Renal cortex interstitium (tissue), 15 donors: ENCODE measurements at places on chromosomes 1 and 21. TPM values are rescaled to one million over a fixed set of nuclear protein-coding genes. Genes with fewer than 3 reads are reported as not detected.

GRCh38 chr1:108610073-108610472 lies 50.2 kb downstream of the EEIG2 start:
- DNase-seq, result no peak

DNA sequence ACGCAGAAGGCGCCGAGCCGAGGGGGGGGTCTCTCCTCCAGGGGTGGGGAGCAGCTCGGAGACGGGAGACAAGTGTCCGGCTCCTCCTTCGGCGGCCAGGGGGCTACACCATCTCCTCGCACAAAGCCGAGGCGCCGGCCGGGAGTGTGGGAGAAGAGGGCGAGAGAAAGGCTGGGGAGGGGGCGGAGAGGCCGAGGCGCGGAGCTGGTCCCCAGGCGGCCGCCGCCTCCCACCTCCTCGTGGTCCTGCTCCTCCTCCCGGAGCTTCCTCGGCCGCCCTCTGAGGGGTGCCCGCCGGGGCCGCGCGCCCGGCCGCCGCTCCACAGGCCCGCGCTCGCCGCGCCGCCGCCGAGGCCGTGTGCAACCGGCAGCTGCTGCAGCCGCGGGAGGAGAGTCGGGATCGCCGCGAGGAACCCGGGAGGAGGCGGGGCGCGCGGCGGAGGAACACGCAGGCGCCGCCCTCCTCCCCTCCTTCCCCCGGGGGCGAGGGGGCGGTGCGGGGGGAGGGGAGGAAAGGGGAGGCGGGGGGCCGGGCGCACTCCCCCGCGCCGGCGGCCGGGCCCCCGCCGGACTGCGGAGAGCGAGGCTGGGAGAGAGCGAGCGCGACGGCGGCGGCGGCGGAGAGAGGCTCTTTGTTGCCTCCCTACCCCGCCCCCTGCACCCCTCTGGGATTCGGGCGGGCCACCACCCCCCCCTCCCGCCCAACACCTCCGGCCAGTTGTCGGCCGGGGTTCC lies at the start of gene ENAH:
Gene ENAH (minus strand): TSS at position 395 of the 734 bp plus-strand sequence. CDS start 433 bp downstream, outside the sequence.
- no peak for DNase-seq

- no peak for DNase-seq
These were observed 58.2 kb upstream of the GADD45A start for GRCh38 chr1:67626861-67627235.

DNA sequence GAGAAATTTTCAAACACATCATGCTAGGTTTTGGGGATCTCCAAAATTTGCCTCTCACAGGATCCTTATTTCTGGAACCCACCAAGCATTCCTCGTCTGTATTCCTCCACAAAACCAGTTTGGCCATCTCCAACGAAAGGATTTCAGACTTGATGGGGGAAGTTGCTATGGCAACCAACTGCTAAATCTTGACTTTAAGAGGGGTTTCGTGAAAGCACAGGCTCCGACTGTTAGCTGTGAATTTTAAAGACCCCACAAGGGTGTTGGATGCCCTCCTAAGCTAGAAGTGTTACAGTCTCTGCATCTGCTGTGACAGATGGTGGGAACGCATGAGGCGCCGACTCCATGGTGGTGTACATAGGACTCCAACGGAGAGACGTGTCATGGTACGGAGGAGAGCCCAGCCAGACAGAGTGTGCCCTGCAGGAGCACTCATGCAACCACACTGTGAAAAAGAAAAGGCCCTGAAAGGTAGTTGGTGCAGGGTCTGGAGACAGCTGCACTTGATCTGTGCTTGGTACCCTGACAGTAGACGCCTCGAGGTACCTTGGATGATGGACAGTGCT lies 147.1 kb downstream of the ASTN1 start:
- DNase-seq, result no peak

- DNase-seq, result no peak
These were observed 39.0 kb upstream of the TADA1 start for GRCh38 chr1:166915042-166915441.

- no peak for DNase-seq
These were observed 61.2 kb downstream of the TOR1AIP2 start for GRCh38 chr1:179816196-179816960.

- no peak for DNase-seq
These were observed 149.7 kb downstream of the GREM2 start for GRCh38 chr1:240462277-240462676.

- DNase-seq, result no peak
These were observed 261.2 kb downstream of the S1PR1 start for GRCh38 chr1:101497881-101498559.

DNA sequence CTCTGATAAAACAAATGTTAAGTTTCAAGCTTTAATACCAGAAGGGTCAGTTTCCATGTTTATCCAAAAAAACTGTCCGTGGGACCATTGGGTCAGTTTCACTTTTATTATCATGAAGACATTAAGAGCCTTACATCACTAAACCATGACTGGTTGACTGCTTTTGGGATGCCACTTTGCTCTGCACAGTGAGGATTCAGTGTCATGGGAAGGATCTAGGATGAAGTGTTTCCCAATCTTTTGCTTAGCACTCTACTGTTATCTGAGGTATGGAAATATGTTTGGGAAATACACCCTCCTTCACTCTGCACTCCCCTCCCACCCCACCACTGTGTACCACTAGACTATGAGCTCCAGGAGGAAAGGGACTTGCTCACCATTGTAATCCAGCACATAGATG lies 16.3 kb downstream of the RPS6KC1 start:
- DNase-seq, result no peak

GRCh38 chr1:163561580-163562295 lies 240.0 kb downstream of the NUF2 start:
- DNase-seq, result no peak

DNA sequence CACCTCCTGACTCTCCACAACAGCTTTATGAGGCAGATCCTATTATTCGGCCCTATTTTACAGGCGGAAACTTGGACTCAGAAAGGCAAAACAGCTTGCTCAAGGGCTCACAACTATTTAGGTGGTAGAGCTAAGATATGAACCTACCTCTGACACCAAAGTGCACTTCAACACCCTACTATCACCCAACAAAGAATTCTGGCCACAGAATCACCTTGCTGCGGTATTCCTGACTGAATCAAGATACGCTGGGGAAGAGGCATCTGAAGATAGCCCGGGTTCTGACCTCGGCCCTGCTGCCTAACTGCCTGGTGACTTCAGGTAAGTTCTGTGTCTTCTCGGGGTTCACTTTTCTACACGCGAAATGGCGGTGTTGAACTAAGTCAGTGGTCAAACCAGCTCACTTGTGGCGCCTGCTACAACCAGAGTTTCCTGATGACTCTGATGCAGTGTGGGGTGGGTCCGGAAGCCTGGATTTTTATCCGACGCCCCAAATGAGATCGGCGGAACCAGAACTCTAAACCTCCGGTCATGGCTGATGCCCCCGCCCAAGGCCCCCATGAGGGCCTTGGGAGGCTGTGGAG lies 608 bp downstream of the PEF1 start:
- DNase-seq, result no peak

DNA sequence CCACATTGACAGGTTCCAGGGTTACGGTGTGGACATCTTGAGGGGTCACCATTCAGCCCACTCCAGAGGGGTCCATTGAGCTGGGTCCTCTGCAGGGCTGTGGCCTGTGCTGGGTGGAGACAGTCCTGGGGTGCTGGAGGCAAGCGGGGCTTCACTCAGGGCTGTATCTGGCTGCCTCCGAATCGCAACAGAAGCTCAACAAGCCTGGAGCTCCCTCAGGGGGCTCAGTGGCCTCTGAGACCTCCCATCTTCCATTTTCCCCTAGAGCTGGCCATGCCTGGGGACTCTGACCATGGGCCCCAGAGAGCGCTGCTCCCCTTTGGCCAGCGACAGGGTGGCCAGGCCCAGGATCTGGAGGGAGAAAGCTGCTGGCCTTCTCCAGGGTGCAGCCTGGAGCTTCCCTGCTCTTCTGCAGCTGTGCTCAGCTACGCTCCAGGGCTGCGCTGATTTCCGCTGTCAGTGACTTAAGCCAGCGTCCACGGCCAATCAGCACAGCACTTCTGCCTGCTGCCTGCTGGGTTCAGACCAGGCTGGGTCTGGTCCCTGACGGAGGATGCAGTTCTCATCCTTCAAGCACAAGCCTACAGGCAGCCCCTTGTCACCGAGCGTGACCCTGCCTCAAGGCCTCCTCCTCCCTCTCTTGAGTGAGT lies 45.0 kb upstream of the ADARB1 start:
- no peak for DNase-seq

- DNase-seq, result no peak
These were observed 225.1 kb downstream of the PLA2G4A start for GRCh38 chr1:187053876-187054275.

- no peak for DNase-seq
These were observed 23.7 kb downstream of the ERRFI1 start for GRCh38 chr1:8002329-8002910.

GRCh38 chr1:113534130-113534817 lies 144.0 kb downstream of the MAGI3 start:
- no peak for DNase-seq

DNA sequence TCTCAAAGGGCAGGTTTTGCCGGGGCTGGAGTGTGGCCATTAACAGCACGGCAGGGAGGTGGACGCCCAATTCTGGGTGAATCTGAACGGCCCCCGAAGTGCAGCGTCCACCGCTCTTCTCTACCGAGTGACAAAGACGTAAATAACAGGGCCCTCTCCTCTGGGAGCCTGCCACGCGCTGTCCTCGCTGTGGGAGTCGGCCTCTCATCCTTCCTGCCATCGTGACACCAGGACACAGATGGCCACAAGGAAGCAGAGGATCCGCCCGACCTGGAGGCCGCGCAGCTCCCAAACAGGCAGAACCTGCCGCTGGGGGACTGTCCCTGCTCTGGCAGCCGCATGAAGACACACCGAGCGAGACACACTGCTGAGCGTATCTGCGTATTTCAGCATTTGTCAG lies 12.1 kb upstream of the CDK11B start:
- no peak for DNase-seq

DNA sequence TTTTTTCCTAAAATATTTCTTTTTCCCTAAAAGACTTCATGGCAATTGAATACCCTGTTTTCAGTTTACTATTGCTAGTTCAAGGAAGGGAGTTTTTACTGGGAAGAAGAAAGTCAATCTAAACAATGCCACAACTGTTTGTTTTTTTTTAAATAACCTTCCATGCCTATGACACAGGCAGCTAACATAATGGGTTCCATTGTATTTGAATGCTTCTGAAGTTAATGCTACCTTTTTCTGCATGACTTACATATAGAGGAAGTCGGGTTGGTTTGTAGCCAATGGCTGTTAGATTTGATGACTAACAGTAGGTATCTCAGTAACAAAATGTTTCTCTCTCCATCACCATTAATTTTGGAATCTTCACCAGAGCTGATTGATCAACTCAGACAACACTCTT lies 134.0 kb downstream of the KIF26B start:
- no peak for DNase-seq

DNA sequence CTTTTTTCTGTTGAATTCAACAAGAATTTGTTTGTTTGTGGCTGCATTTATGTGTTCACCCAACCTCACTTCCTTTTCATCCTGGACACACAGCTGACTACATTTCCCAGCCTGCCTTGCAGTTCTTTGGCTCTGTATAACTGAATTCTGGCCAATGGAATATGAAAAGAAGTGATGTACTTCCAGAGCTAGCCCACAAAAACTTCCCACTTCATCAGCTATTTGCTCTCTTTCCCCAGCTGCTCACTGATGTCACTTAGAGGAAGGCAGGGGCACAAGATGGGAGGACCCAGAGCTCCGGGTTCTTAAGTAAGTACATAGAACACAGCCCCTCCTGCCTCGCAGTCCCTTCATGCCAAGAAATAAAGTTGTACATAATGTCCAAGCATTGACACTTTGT lies 235.0 kb upstream of the FGGY start:
- DNase-seq, result no peak

DNA sequence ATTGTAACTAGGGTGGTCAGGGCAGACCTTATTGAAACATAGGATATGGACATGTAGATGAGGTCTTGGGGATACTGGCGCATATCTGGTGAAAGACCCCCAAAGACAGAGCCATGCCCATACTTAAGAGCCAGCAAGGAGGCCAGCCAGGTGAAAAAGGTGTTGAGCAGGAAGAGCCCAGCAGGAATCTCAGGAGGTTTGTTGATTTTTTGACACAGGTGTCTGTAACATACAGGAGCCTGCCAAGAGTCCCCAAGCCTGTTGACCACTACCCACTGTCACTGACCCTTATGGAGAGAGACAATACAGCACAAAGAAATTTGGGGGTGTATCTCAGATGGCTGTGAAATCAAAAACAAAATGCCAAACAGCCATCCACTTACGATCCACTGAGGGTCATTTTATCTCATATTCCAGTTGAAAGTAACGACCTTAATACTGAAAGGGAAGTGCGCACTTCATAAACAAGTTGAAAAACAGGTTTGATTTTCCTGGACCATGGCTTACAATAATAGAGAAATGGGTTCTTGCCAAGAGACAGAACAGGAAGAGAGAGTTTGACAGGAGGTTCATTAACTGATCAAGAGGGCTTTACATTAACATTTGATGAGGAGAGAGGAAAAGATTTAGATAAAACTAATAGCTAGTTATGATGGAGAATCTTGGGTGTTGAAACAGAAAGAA lies 163.6 kb downstream of the GLUL start:
- DNase-seq, result no peak

GRCh38 chr1:222784371-222784770 lies 30.5 kb upstream of the DISP1 start:
- DNase-seq, result no peak

DNA sequence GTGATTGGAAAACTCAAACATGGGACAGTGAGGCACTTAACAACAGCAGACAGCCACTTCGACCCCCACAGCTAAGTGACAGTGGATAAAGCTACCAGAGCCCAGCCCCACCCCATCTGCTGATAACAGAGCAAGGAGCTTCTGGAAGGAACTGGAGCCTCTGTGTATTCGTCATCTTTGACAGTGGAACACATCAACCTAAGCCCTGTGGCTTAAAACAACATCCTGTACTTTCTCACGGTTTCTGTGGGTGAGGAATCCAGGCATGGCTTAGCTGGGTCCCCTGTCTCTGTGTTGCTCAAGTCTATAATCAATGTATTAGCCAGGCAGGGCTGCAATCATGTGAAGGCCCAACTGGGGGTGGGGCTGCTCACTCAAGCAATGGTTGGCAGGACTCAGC lies 18.4 kb upstream of the SIPA1L2 start:
- DNase-seq, result no peak

- no peak for DNase-seq
These were observed 177.7 kb downstream of the URB2 start for GRCh38 chr1:229803626-229804217.

- DNase-seq, result no peak
These were observed 3.3 kb upstream of the LSM10 start for GRCh38 chr1:36400825-36401601.

The NPHS2 gene
- polyA plus RNA-seq, result 462 TPM

The LCE3E gene
- polyA plus RNA-seq, result not detected

The RPS6KC1 gene
- polyA plus RNA-seq, result 22.6 TPM

The RAB7B gene
- 2.2 TPM for polyA plus RNA-seq

The FOXO6 gene
- 2.4 TPM for polyA plus RNA-seq

The SLC44A5 gene
- 21.7 TPM for polyA plus RNA-seq

The ARV1 gene
- polyA plus RNA-seq, result 29.5 TPM

The NES gene
- 123 TPM for polyA plus RNA-seq

The FMO2 gene
- 1.4 TPM for polyA plus RNA-seq

The OR14K1 gene
- polyA plus RNA-seq, result not detected

The SHISAL2A gene
- polyA plus RNA-seq, result 4.4 TPM

The C21orf58 gene
- 14.9 TPM for polyA plus RNA-seq

The VHLL gene
- polyA plus RNA-seq, result not detected

The CDA gene
- 4.5 TPM for polyA plus RNA-seq
